ENCODE measurements at places on chromosomes 4 and X.

GRCh38 chrX:378443-378842 lies 8.3 kb downstream of the PPP2R3B start:
- DNase-seq = no peak

GRCh38 chr4:123200051-123200940 lies 196.3 kb upstream of the SPRY1 start:
- DNase-seq = no peak

DNA sequence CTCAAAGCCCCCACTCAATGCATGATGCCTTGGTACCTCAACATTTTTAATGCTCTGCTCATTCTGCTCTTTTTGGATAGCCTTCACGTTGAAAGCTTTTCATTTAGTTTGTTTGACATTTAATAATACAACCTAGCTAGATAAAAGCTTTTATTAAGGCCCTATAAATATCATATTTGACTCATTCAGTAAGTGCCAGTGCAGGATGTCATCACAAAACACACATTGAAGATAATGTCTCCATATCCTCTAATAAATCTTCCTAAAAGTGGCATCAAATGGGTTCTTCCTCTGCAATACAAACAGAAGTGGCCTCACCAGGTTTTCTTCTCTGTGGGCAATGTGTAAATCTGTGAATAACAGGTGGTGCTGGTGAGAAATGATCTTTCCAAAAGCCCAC lies 12.0 kb upstream of the PCYT1B start:
- DNase-seq = no peak

- no peak for DNase-seq
Measured at GRCh38 chr4:83180431-83180968, 66.0 kb upstream of the PLAC8 start.

DNA sequence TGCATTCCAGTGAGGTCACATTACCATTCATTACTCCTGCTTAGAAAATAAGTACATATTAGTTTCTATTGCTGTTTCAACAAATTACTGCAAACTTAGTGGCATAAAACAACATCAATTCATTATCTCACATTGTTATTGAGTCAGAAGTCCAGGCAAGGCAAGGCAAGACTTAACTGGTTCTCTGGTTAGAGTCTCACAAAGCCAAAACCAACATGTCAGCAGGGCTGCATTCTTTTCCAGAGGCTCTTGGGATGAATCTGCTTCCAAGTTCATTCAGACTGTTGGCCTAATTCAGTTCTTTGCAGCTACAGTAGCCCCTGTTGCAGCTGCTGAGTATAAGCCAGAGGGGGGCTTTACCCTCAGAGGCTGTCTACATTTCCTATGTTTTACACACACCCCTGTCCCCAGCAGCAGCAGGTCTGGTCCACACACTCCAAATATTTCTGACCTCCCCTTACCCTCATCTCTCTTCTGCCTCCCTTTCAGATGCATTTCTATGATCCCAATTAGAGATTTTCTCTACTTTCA lies 892.1 kb upstream of the EPHA5 start:
- DNase-seq = no peak

DNA sequence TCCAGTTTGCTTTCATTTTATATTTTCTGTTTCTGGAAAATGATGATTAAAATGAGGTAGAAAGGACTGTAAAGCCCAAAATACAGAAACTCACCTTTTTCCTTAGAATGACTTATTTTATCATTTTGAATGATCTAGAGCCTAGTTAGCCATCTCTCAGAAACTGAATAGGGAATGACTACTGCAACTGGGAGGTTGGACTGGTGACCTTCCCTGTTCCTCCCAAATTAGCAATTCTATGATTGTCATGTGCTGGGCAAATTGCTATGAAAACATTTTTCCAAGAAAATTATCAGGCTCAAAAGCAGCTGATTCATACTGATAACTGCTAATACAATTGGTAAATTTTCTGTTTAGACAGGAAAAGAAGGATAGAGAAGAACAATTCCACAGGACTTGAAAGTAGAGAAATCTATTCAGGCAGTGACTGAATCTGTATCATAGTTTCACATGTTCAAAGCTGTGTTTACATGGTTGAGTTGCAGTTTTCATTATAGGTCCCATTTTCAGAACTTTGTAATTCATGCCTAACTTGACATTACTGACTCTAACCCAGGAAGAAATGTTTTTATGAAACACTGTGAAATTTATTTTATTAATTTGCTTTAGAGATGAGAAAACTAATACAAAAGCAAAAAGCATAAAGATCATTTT lies 43.4 kb upstream of the SEC24B start:
- no peak for DNase-seq

GRCh38 chr4:55074386-55074785 lies 51.0 kb downstream of the KDR start:
- no peak for DNase-seq

Data from stimulated activated CD4-positive, alpha-beta T cell treated with anti-CD3 and anti-CD28 coated beads, TNF-alpha, amount 100 ng/mL, for 48 hours (primary cell).